DND-41 (cell line): ENCODE measurements at places on chromosomes 1 and 21.

DNA sequence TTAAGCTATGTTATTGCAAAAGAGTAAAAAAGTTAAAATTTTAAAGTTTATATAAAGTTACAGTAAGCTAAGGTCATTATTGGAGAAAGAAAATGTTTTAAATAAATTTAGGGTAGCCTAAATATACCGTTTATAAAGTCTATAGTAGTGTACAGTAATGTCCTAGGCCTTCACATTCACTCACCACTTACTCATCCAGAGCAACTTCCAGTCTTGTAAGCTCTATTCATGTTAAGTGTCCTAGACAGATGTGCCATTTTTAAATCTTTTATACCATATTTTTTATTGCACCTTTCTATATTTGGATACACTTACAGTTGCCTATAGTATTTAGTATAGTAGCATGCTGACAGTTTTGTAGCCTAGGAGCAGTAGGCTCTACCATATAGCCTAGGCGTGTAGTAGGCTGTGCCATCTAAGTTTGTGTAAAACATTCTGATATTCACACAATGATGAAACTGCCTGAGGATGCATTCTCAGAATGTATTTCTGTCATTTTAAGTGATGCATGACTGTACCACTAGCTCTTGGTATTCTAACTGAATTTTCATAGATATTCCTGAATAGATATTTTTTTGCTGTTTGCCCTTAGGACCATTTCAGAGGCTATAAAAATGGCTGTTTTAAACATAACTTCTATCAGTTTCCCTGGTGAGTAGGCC lies 26.8 kb downstream of the PPP2R5A start:
- no peak for DNase-seq

GRCh38 chr1:213008564-213008963 lies 7.1 kb downstream of the ANGEL2 start:
- DNase-seq = no peak

DNA sequence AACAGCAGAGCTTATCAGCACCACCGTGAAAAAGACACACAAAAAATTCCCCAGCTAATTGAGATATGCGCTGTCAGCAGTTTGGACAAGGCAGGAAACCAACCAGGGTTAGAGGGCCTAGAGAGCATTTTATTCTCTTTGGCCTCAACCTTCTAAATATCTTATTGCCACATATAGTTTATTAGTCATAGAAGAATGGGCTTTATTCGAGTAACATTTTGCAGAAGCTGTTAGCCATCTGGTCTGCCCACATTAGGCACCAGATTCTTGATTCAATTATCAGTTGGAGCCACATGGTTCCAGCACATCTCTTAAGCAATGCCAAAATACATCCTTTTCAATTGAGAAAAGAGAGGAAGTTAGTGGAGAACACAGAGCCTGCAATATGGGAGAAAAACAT lies 109.9 kb upstream of the CXADR start:
- DNase-seq = no peak

DNA sequence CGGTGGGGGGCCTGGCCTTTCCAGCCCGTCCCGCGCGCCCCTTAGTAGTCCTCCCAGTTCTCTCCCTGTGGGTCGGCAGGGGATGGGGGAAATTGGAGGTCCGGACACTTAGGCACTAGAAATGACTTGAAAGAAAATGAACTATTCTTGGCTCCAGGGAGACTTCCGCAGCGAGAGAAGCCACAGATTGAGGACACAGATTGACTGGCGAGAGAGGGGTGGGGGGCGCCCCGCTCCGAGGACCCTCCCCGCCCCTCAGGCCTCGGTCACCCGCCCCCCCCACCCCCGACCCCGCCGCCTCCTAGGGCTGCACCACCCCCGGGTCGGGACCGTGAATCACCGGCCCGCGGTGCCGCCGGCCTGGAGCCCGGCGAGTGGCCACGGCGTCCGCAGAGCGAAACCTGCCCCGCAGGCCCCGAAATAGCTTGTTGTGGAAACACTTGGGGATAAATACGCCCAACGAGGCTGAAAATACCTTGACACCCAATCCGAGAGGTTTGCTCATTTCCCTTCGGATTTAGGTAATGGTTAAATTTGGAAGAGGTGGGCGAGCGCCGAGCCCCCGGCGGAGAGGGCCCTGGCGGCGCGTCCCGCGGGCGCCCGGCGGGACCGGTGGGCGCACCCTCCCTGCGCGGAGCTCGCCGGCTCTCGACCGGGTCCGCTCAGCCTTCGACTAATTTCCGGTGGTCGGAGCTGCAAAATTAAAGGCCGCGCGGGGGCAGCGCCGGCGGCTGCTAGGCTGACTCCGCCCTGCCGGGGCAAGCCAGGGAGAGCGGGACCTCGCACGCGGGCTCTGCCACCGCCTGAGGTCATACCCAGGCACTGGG lies at the start of gene GFI1:
GFI1 (minus strand) TSS at position 675 of the 827 bp plus-strand sequence. CDS start 3,438 bp downstream, outside the sequence.
- no peak for DNase-seq
